Putamen (tissue), 1 donor: ENCODE measurements at places on chromosomes 6 and 20.

DNA sequence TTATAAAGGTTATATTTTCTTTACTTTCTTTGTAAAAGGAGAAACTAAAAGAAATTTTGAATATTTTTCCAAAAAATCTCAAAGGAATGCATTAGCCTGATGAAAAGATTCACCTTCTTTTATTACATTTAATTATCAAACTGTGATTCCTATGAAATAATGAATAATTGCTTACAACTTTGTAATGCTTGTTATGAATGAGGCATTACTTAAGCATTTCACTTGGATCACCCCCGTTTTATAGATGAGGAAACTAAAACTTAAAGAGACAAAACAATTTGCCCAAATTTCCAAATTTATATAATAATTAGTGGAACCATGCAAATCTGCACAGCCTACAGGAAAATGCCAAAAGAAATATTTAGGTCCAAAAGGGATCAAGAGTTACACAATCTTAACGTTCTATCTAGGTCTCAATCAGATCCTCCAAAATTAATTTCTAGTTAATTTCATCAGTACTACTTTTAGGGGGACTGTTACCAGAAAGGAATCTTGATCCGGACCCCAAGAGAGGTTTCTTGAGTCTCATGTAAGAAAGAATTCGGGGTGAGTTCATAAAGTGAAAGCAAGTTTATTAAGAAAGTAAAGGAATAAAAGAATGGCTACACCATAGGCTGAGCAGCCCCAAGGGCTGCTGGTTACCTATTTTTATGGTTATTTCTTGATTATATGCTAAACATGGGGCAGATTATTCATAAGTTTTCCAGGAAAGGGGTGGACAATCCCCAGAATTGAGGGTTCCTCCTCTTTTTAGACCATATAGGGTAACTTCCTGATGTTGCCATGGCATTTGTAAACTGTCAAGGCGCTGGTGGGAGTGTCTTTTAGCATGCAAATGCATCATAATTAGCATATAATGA lies 288.0 kb downstream of the ADGB start:
- no peak for DNase-seq

GRCh38 chr6:10567256-10568026 lies 46.3 kb downstream of the GCNT2 start:
- no peak for DNase-seq

DNA sequence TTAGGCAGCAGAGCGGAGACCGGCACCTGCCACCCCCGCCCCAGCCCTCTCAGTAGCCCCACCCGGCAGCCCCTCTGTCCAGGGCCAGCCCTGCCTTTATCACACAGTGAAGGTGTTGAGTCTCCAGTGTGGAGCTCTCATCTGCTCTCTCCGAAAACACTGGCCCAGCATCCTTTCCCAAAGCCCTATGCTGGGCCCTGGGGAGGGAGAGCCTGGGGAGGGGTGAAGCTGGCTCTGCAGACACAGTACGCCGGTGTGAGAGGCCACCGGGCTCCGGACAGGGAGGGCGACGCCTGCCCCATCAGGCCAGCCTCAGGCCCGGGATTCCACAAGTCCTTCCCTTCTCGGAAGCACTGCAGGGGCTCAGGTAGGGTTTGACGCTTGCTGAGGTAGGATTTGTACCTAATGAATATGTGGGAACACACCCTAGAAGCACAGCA lies 186.9 kb downstream of the ERMARD start:
- DNase-seq = no peak

DNA sequence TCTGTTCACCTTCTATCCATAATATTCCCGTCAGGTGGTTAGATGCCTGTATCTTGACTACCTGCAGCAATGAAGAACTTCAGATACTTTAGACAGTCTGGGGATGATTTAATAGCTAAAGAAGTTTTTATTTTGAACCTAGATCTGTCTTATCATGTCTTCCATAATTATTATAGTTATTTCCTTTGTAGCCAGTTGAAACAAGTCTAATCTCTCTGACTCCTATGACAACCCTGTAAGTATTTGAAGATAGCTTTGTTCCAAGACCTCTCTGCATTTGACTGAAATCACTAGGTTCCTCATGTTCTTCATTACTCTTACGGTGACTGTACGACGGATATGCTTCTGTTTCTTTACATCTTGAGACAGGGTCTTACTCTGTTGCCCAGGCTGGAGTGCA lies 316.6 kb upstream of the BMP2 start:
- no peak for DNase-seq

DNA sequence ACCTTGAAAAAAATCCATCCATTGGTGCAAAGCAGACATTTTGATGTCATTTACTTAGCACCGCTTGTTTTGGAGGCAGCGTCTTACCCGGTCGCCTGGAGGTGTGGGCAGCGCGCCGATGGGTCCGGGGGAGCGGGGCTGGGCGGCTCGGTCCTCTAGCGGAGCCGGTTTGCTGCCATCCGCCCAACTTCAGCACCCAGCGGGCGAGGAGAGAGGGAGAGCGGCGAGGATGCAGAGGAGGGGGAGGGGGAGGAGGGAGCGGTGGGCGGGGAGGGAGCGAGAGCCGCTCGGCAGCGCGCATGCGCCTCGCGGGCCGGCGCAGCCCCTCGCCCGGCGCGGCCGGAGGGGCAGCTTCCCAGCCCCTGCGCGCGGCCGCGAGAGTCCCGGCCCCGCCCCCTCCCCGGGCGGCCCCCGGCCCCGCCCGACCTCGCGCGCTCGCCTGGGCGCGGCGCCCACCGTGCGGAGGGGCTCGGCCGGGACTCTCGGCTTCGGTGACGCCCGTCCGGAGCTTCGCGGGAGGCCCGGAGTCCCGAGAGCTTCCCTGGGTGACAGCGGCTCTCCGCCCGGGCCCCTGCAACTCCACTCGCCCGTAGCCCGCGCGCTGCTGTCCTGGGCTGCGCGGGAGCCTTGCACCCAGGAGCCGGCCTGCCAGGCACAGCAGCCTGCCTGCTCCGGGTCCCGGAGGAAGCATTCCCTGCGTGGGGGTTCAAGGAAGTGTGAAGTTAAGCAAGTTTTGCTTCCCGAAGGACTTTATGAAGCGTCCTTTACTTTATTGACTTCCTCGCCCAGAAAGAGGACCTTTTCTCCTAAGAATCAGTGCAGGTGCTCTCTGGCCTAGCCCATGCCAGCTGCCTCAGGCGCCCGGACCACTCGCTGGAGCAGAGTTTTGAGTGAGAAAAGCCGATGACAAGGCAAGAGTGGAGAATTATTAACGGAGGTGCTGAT lies at the start of gene RGS17:
TSS of gene RGS17 (minus strand) at position 246 of the 945 bp plus-strand sequence. CDS start 87,264 bp downstream, outside the sequence.
- peak; percentile 55 for DNase-seq
